ENCODE measurements at places on chromosomes 7 and 10.
A peak's percentile ranks its signal among the peaks of the same experiment; 100 is the strongest.

DNA sequence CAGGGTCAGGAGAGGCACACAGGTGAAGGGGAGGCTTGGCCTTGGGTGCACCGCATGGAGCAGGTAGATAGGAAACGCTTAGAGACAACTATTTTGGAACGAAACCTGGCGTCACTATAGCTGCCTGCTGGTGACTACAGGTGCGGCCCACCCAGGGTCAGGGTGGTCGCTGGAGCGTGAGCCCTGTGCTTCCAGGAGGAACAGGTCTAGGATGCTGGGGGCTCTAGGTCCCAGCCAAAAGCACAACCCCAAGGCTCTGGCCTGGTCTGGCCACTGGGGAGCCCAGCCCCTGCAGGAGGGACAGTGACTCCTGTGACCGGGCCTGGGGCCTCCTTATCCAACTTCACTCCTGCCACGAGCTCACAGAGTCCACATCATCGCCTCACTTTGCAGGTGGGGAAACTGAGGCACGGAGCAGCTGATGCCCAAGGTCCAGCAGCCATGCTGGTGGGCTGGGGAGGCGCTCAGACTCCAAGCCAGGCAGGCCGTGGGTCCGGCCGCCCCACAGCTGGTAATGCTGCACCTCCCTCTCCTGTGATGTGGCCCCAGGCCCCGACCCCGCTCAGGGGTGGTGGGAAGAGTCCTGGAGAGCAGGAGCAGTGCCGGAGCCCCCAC lies 9.0 kb downstream of the LFNG start:
- no peak for DNase-seq

DNA sequence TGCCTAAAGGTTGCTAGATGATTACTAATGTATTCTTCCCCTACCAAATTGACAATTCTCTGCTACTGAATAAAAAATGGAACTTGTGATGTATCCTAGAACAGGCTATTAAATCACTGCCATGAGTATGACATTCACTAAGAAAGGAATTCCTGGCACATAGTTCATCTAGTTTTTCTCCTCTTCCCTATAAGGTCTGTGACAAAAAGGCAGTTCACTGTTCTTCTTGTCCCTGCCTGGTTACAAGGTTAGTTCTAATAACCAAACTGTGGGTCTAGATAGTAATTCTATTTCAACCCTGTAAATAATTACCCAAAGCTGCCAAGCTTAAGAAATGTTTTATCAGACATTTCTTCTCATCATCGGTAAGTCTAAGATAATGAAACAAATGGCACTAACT lies 245.6 kb downstream of the BICC1 start:
- no peak for DNase-seq

DNA sequence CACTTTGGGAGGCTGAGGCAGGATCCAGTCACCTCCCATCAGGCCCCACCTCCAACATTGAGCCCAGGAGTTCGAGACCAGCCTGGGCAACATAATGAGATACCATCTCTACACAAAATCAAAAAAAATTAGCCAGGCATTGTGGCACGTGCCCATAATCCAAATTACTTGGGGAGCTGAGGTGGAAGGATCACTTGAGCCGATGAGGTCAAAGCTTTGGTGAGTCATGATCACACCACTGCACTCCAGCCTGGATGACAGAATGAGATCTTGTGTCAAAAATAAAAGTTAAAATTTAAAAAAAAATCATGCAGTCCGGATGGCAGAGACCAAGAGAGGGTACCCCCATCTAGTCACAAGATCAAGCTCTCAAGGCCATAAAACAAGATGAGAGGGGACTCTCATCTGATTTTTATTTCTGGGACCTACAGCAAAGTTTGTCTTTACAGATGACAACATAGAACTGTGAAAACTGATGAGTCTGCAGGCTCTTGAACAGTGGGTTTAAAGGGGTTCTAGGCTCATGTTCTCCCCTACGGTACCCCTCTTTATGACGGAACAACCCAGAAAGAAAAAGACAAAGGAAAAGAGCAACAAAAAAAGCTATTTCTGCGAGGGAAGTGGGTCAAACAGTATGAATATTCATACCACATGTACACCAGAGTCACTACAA lies 28.9 kb upstream of the CREB3L2 start:
- DNase-seq, result no peak

- no peak for DNase-seq
These were observed 67.3 kb upstream of the DNAJB6 start for GRCh38 chr7:157269341-157270059.

- no peak for DNase-seq
These were observed 89.4 kb downstream of the OAT start for GRCh38 chr10:124329362-124329761.

GRCh38 chr10:15229268-15229667 lies 60.8 kb upstream of the NMT2 start:
- no peak for DNase-seq

DNA sequence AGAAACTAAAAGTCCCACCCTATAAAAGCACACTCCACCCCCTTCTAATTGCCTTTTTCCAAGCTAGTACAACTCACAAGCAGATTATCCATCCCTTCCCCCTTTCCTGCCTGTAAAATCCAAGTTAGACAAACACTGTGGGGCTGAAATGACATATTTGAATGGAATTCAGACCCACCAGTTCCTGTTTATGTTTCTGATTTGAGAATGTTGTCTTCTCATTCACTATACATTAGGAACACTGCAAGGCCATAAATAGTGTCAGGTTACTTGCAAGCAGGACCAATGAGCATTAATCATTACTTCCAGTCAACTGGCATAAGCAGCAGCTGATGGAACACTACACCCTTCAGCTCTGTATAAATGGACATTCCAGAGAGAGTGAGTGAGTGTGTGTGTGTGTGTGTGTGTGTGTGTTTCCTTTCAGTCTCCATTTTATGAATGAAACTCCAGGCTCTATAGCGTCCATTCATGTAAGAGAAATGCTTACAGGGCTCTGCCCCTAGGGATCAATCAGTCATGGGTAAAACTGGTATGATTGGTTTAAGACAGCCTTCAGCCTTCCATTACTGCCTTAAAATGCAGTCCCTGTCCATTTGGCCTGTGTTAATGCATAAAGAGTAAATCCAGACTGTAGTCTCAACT lies 69.3 kb downstream of the ETV1 start:
- peak; percentile 83 for DNase-seq

- no peak for DNase-seq
These were observed 939.6 kb upstream of the C7orf33 start for GRCh38 chr7:147650991-147651390.

GRCh38 chr10:24884793-24885192 lies 67.6 kb downstream of the PRTFDC1 start:
- DNase-seq, result no peak

DNA sequence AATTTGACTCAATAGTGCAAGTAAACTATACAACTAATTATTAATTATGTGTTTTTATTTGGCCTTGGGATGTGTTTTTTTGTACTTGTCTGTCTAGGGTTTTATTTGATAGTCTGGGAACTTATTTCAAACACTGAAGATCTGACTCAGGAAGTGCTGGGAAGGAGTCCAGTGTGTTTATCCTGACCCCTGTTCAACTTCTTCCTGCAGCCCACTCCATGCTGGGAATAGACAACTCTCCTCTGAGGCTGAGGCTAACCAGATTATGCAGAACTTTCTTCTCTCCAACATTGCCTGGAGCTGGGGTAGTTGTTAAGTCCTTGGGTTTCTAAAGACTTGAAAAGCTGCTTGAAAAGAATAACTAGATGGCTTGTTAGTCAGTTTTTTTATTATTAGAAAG lies 6.9 kb downstream of the CISD1 start:
- no peak for DNase-seq

GRCh38 chr10:94521276-94522250 lies 24.0 kb upstream of the HELLS start:
- DNase-seq, result no peak

GRCh38 chr10:53957401-53957800 lies 843.6 kb downstream of the PCDH15 start:
- DNase-seq, result no peak

DNA sequence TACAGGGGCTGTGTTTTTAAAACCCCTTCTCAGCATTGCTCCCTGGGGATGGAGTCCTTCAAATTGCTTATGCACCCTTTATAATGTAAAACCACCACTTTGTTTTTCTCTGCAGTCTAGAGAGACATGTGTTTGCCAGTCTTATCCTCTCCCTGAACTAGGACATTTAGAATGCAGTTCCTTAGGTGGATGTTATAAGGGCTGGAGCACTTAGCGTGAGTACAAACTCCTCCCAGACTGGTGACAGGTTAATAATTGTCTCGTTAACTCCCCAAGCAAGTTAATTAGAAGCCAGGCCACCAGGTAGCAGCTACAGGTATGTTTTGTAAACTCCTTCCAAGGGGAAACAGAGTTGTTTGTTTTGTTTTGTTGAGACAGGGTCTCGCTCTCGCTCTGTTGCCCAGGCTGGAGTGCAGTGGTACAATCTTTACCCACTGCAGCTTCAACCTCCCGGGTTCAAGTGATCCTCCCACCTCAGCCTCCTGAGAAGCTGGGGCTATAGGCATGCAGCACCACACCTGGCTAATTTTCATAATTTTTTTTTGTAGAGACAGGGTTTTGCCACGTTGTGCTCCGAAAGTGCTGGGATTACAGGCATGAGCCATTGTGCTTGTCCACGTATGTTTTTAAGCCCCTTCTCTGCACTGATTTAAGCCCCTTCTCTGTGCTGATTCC lies 100.2 kb downstream of the FAM107B start:
- no peak for DNase-seq

DNA sequence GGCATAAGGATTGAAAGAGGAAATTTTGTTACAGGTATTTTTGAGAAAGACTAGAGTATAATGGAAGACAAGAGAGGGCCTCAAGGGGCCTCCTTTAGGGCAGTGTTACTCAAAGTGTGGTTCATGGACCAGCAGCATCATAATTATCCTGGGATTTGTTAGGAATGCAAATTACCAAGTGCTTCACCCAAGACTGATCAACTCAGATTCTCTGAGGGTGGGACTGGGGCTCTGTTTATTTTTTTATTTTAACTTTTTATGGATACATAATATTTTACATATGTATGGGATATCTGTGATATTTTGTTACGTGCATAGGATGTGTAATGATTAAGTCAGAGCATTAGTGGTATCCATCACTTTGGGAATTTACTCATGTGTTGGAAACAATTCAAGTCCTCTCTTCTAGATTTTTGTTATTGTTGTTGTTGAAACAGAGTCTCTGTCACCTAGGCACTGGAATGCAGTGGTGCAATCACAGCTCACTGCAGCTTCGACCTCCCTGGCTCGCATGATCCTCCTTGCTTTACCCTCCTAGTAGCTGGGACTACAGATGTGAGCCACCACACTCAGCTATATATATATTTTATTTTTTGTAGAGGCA lies 2.2 kb upstream of the KCTD7 start:
- no peak for DNase-seq

GRCh38 chr10:88528806-88529570 lies 54.1 kb downstream of the RNLS start:
- no peak for DNase-seq

DNA sequence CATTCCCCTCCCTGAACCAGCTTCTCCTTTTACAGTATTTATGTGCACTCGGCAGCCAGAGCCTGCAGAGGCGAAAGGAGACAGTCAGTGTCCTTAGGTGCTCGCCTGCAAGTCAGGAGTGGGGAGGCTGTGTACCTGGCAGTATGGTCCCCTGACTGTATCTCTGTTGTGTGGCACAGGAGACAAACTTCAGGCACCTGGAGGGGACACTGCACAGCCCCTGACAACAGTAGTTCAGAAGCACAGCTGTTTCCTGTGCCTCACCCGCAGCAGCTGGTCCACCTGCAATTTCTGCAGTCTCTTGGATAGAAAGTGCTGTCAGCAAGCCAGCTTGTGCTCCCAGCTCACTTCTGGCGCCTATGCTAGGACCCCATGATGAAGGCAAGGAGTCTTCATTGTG lies 73.4 kb upstream of the LAMB4 start:
- DNase-seq, result no peak

DNA sequence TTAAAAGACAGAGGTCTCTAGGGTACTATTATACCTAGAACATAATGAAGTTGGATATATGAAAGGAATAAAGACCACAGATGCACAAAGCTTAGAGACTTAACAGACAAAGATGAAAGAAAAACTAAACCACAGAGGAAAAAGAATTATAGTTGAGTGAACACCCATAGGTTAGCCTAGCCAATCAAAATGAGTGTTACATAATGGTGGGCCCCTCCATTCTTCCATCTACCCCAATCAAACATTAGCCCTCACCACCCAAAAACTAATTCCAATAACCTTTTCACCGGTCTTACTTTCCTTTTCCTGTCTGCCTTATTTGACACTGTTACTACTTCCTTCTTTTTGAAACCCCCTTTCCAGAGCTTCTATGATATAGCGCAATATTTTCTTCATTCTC lies 130.1 kb downstream of the ELMO1 start:
- DNase-seq, result no peak

DNA sequence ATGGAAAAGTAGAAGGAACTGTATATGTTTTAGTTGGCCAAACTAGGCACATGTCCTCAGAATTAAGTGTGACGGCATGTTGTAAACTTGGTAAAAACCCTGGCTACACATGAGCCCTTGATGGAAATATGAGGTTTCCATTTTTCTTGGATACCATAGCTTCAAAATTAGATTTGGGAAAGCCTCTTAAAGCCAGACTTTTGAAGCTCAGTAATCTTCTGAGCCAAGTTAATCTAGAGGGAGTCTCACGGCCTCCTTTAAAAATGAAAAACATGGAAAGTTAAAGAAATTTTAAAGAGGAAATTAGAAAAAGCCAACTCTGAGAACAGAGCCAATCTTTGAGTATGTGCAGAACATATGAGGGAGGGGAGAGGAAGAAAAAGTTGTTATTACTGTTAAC lies 376.0 kb downstream of the CTNNA3 start:
- DNase-seq, result no peak

DNA sequence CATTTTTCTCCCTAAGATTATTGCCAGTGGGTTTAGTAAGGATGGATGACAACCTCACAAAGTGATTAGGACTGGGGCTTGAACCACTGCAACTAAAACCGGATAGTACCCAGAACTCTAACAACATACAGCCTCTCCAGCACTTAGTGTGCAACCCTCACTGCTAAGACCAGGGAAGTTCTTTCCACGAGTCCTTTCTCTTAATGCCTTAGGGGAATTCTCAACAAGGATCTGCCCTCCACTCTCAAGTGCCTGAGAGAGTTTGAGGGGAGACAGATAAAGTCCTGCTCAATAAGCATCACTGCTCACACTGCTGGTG lies 104.6 kb downstream of the NRP1 start:
- no peak for DNase-seq

GRCh38 chr10:68871105-68871711 lies 29.9 kb upstream of the DDX50 start:
- no peak for DNase-seq

- no peak for DNase-seq
These were observed 821.6 kb downstream of the GRID1 start for GRCh38 chr10:85544956-85545355.

DNA sequence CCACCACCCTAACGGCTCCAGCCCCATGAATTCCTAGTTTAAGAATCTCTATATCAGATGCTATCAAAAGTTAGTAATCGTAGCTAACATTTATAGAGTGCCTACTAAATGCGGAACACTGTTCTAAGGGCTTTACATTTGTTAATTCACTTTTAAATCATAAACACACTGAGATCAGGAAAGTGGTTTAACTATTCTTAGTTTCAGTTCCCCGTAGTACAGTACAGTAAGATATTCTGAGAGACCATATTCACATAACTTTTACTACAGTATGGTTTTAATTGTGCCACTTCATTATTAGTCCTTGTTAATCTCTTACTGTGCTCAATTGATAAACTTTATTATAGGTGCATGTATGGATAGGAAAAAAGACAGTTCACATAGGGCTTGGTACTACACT lies 22.5 kb downstream of the SYPL1 start:
- no peak for DNase-seq

- no peak for DNase-seq
These were observed 109.5 kb upstream of the GJD4 start for GRCh38 chr10:35495521-35496119.

- no peak for DNase-seq
These were observed 46.1 kb downstream of the PARD3 start for GRCh38 chr10:34768972-34769330.

GRCh38 chr10:119383174-119383856 lies 159.2 kb downstream of the RGS10 start:
- no peak for DNase-seq
